CD4-positive, alpha-beta T cell treated with Interleukin-12 subunit alpha and Interleukin-12 subunit beta, for 1 hour (primary cell): ENCODE measurements at places on chromosomes 4 and X.

- DNase-seq, result peak; percentile 29
These were observed 39.5 kb downstream of the NSD2 start for GRCh38 chr4:1910643-1911042.

GRCh38 chrX:45954026-45954425, 591.2 kb downstream of the ZNF674 start:
- DNase-seq, result no peak

- no peak for DNase-seq
These were observed 78.2 kb downstream of the NPFFR2 start for GRCh38 chr4:72109959-72110497.

DNA sequence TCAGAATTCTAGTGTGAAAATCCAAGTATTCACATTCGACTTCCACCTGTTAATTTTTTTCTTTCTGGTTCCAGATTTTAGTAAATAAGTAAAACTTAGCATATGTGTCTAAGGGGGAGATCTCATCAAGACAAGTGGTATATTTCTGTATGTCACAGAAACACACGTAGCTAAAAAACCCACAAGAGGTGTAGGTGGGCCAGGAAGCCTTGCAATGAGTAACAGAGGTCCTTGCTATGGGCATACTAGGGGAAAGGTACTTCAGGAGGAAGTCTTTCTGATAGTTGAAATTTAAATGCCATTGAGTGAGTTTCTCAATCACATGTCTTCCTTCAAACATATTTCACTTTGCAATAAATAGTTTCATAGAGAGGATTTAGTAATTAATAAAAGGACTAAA, 315.8 kb downstream of the MID1IP1 start:
- no peak for DNase-seq
